A172 (cell line): ENCODE measurements at places on chromosomes 2 and 18. TPM values are rescaled to one million over a fixed set of nuclear protein-coding genes. Genes with fewer than 3 reads are reported as not detected.

Gene TNFRSF11A
- total RNA-seq = 0.62 and 3.4 TPM in 2 replicates

Gene ZC3H15
- total RNA-seq = 114 and 120 TPM in 2 replicates

Gene UCN
- 4.1 and 5.0 TPM in 2 replicates for total RNA-seq

Gene HMSD
- total RNA-seq = 0.12 TPM in 1 of 2 replicates, not detected in the other

Gene DSEL
- 5.9 and 6.8 TPM in 2 replicates for total RNA-seq

Gene CNDP1
- not detected in 2 replicates for total RNA-seq
